GM12878 (cell line): ENCODE measurements at places on chromosomes 2 and 18.

DNA sequence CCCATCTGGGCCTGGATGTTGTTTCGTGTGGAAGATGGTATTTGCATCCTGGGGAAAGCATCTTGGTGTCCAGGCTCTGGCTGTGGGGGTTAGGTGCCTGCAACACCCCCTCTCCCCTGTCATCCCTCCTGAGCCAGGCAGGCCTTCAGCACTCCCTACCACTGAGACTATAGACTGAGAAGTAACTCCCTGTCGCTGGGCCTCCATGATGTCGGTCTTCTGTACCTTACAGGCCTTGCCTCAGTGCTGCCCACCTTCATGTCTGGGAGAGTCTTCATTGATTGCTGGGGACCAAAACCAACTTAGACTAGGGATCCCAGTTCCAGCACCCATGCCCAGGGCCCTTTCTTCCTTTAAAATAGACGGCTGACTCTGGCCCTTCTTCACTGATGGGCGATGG, 33.1 kb upstream of the DNMT3A start:
- DNase-seq: no peak

GRCh38 chr2:177717831-177718618, 325.5 kb downstream of the AGPS start:
- DNase-seq: no peak

GRCh38 chr2:226057914-226058313, 658.4 kb downstream of the NYAP2 start:
- DNase-seq: no peak

GRCh38 chr18:41009926-41010325, 945.1 kb upstream of the PIK3C3 start:
- peak; percentile 33 for DNase-seq

DNA sequence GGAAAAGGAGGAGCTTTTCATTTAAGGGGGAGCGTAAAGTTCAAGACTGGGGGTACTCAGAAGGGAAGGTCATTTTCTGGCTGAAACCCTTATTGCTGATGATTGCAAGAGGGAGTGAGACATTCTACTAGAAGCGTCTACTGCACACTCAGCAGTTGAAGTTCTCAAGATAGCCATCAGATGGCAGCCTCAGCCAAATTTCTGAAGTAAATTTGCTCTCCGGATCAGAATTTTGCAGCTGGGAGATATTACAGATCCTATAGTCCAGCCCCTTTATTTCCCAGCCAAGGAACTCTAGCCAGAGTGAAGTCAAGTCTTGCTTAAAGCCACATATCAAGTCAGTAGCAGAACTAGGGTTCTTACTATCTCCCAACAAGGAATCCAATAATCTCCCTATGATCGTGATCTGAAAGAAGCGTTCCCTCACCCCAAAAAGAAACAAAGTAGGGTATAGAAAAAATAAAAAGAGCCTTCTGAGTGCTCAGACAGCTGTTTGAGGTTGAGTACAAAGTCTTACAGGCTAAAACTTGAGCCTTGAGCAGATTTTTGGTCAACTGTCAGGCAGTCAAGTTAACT, 24.0 kb downstream of the RAX start:
- DNase-seq: no peak

- DNase-seq: no peak
Measured at GRCh38 chr2:232502511-232502910, 14.9 kb upstream of the ECEL1 start.
